ENCODE measurements at places on chromosomes 1 and 21.

- no peak for DNase-seq
These were observed 236.2 kb downstream of the NFIA start for GRCh38 chr1:61318319-61319125.

GRCh38 chr21:28393279-28393678, 599.4 kb downstream of the LTN1 start:
- no peak for DNase-seq

- DNase-seq = no peak
These were observed 3.4 kb upstream of the ECE1 start for GRCh38 chr1:21293537-21294265.

DNA sequence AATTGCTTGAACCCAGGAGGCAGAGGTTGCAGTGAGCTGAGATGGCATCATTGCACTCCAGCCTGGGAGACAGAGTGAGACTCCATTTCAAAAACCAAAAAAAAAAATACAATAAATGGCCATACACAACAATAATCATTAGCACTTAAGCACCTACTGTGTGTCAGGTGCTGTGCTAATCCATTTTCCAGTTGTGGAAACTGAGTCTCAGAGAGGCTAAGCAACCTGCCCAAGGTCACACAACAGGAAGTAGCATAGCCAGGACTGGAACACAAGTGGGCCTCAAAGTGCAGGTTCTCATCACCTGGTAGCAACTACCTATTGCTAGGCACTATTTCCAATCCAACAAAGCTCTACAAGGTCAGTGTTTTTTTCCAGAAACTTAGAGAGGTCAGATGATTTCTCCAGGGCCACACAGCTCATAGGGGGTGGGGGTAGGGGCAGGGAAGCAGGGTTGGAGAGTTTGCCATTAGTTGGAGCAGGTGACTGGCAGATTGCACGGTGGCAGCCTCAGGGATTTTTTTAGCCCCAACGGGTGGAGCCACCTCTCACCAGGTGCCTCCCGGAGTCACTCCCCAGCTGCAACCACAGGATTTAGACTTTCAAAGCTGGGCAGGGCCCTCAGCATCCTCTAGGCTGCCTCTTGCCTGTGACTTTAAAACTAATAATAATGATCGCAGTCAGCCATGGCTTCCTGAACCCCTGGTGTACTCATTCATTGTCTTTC, 52.5 kb upstream of the ID3 start:
- DNase-seq = no peak

- DNase-seq = no peak
These were observed 2.7 kb downstream of the C1QTNF12 start for GRCh38 chr1:1243807-1244191.

- DNase-seq = no peak
These were observed 233.8 kb downstream of the TTLL7 start for GRCh38 chr1:83765125-83765524.

- DNase-seq = no peak
These were observed 108.7 kb downstream of the TSEN15 start for GRCh38 chr1:184160236-184160635.

- no peak for DNase-seq
These were observed 120.7 kb downstream of the SMYD2 start for GRCh38 chr1:214401666-214402065.

DNA sequence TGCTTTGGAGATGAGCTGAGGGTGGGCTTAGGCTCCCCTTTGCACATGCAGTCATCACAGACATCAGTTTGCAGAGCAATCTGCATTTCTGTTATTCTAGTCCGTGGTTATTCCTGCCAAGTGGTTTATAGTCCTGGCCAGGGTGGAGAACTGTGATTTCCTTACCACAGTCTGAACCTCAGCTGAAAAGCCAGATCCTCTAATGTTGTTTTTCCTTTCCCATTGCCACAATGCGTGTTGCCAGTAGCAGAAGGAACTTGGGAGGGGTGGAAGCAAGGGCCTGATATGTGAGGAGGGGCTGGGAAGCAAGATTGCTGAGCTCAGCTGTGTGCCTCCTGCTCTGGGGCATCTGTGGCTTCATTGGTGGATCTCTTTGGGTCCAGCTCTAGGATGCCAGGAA, 18.0 kb upstream of the ST3GAL3 start:
- no peak for DNase-seq

GRCh38 chr1:245215071-245215470, 60.3 kb downstream of the KIF26B start:
- no peak for DNase-seq

DNA sequence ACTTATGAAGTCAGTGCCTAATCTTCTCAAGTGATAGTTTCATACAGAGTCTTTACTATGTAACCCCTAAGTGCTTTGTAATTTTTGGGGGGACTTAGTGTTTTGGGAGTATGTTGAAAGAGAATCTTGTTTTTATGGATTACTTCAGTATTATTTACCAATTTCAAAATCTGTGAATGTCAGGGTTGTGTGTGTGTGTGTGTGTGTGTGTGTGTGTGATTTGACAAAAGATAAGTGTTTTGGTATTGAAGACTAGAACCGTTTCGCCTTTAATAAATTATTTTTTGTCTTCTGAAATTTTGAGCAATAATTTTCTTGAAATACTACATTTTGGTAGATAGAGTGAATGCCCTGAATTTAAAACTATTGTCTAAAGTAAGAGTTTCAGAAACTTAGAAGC, 5.8 kb downstream of the MAGI3 start:
- no peak for DNase-seq

- DNase-seq = peak; percentile 79
These were observed 132.0 kb downstream of the FOXD2 start for GRCh38 chr1:47569681-47570470.

DNA sequence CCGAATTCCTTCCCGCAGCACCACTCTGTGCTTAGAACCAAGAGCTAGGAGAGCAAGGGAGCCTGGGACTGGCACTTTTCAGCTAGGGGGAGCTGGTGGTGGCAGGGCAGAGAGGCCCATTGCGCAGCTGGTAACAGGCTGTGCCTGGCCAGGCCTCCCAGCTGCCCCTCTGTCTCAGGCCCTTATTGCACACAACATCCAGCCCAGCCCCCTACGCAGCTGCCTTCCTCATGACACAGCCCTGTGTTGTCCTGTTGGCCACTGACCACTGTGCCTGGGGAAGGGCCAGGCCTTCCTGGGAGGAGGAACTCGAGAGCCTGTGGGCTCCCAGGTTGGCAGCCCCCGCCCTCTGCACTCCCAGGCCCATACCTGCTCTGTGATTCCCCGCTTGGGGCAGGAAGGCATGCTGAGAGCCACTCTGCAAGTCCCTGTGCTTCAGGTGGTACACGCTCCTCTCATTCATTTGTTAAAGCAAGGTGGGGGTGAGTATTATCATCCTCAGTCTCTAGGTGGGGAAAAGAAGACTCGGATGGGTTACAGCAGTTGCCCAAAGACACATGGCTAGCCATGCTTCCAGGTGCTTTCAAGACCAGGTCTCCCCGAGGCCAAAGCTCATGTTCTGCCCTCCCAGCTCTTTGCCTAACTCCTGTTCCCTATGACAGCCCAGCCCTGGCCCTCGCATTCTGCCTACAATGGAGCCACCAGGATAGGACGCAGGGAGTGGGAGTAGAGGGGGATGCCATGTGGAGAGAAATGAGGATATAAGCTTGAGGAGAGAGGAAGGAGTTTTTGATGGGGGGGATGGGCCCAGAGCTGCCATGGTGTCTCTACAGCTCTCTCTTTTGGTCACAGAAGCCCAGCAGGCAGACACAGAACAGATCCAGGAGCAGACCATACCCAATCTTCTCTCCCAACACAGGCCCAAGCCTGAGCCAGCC, 81.8 kb downstream of the TMEM53 start:
- DNase-seq = no peak

DNA sequence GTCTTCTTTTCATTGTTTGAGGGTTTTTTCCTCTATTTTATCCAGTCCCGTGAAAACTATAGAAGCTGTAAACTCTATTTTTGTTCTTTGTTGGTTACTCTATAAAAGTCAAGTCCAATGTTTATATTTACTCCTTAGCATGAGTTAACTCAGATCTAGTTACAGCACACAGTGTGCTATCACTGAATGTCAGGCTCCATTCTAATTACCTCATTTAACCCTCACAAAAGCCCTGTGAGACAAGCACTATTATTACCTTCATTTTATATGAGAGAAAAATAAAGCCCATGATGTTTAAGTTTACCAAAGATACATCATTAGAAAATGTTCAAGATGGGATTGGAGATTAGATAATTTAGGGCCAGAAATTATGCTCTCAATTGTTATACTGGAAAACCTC, 251.4 kb upstream of the SNX7 start:
- DNase-seq = no peak
